Activated naive CD8-positive, alpha-beta T cell treated with anti-CD3 and anti-CD28 coated beads for 36 hours (primary cell): ENCODE measurements at places on chromosomes 11 and 22. TPM values are rescaled to one million over a fixed set of nuclear protein-coding genes. Genes with fewer than 3 reads are reported as not detected.

GRCh38 chr11:75526192-75526541 lies 426 bp upstream of the GDPD5 start:
- H3K27ac ChIP-seq, result peak overlapping the region; percentile 18
- H3K27me3 ChIP-seq, result no peaks in the 10 kb centered on the region
- DNase-seq, result no peak
- no peaks in the 10 kb centered on the region for H3K36me3 ChIP-seq
- peaks cover 15% of the 10 kb centered on the region for H3K4me1 ChIP-seq
- peak overlapping the region; percentile 79 for H3K4me3 ChIP-seq

DNA sequence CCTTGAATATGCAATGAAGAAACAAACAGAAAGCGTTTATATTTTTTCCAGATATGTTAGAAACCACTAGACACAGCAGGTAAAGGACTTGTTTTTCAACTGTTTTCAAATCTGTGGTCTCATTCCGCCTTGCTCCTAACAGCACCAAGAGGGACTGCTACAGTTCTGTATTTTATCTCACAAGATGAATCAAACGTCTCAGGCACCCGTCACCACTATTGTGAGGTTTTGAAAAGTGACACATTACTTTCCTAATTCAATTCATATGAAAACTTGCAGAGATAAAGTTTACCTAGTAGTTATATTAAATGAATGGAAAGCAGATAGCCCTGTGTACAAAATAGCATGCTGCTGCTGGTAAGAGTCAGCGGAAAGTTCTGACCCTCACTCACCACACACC lies 386.3 kb downstream of the ETS1 start:
- H3K36me3 ChIP-seq, result peaks cover 1% of the 10 kb centered on the region
- no peak overlapping the region for H3K27ac ChIP-seq
- peaks cover 17% of the 10 kb centered on the region for H3K4me1 ChIP-seq
- H3K27me3 ChIP-seq, result no peaks in the 10 kb centered on the region

DNA sequence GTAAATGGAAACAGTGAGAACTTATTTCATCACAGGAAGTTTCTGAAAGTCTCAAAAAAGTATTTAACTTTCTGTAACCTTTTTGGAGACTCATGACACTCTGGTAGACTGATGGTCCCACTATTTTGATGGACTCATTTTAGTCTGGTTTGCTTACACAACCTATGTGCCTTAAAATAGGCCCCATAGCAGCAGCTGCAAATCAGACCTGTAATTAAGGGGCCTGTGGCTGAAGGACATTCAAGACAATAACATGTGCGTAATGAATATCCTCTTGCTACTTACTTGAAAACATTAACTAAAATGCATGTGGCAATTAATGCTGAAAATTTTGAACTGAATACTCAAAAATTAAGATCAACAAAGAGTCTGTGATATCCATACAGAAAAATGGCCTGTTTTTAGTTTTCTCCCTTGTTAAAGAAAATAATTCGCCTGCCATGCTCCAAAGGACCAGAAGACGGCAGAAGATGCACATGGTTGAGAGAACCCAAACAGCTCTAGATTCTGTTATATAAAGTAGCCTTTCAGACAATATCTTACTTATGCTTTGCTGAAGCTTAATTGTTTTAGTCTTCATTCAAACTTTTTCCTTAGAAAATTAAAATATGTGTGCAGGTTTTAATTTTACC lies 568.5 kb downstream of the KCNA4 start:
- H3K27me3 ChIP-seq, result no peaks in the 10 kb centered on the region
- H3K27ac ChIP-seq, result no peak overlapping the region
- H3K4me1 ChIP-seq, result no peaks in the 10 kb centered on the region
- no peaks in the 10 kb centered on the region for H3K36me3 ChIP-seq

- DNase-seq, result no peak
- no peaks in the 10 kb centered on the region for H3K36me3 ChIP-seq
- no peaks in the 10 kb centered on the region for H3K27me3 ChIP-seq
- no peaks in the 10 kb centered on the region for H3K4me1 ChIP-seq
- H3K4me3 ChIP-seq, result no peak overlapping the region
- H3K27ac ChIP-seq, result no peak overlapping the region
Observed at GRCh38 chr11:113613619-113614018, 92.5 kb downstream of the TMPRSS5 start.

OR51E2 gene
- total RNA-seq, result not detected

SNX32 gene
- 2.4 TPM for total RNA-seq
